ENCODE measurements at places on chromosomes 16 and 17. TPM values are rescaled to one million over a fixed set of nuclear protein-coding genes. Genes with fewer than 3 reads are reported as not detected.

DNA sequence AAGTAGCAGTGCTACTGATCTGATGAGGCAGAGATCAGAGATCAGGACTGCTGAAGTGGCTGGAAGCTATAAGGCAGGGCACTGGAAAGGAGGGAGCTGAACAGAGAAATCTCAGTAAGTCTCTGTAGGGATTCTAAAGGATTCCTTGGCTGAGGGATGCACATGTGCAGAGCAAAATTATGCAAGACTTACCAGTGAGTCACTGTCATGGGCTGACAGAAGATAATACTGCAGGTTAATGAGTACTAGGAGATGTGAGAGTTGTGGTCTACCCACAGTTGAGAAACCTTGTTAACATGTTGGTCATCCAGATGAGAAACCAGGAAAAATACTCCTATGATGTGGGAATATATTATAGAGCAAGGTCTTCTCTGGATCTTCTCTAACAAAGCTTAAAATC, 378.1 kb downstream of the HAPSTR1 start:
- no peak for DNase-seq

DNA sequence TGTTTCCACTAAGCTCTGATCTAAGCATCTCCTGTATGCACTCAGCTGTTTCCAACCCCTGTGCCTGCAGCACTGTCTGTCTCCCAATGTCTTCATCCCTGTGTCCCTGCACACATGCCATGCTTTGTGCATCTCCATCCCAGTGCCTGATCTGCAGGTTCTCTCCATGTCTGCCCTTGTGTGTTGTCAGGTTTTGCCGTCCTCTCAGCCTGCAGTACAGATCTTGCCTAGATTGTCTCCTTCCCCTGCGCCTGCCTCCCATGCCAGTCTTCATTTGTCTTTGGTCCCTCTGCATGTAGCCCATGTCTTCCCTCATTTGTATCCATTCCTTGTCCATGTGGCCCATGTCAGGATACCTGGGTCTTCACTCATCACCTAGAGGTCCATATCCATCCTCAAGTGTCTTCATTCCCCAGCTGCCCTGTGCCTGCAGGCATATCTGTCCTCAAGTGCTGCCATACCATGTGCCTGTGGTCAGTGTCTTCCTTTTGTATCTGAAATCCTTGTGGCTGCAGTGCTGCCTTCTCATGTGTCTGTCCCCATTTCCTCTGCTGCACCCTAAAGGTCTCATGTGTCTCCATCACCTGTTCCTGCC, 71.5 kb downstream of the TNFRSF13B start:
- DNase-seq, result peak; percentile 21

DNA sequence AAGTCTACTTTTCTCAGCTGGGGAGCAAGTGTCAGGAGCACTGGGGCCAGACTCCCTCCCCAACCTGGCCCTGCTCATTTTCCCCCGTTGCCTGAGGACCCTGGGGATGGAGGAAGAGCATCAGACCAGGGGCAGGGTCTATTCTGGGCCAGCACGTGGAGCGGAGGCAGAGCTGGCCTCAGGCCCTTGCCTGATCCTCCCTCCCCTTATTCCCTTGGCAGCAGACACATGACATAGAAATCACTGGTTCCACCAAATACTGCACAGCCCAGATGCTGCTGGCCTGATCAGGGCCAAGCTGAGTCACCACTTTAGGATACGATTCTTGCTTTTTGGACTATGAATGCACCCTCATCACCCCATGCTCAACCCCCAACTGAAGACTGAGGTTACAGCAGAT, 15.8 kb upstream of the AGRP start:
- no peak for DNase-seq

GRCh38 chr16:5551909-5552308, 454.3 kb upstream of the EEF2KMT start:
- DNase-seq, result no peak

- DNase-seq, result no peak
Observed at GRCh38 chr17:2063261-2064146, 8.6 kb downstream of the HIC1 start.

- no peak for DNase-seq
Observed at GRCh38 chr16:28617874-28618273, 8.0 kb upstream of the SULT1A1 start.

DNA sequence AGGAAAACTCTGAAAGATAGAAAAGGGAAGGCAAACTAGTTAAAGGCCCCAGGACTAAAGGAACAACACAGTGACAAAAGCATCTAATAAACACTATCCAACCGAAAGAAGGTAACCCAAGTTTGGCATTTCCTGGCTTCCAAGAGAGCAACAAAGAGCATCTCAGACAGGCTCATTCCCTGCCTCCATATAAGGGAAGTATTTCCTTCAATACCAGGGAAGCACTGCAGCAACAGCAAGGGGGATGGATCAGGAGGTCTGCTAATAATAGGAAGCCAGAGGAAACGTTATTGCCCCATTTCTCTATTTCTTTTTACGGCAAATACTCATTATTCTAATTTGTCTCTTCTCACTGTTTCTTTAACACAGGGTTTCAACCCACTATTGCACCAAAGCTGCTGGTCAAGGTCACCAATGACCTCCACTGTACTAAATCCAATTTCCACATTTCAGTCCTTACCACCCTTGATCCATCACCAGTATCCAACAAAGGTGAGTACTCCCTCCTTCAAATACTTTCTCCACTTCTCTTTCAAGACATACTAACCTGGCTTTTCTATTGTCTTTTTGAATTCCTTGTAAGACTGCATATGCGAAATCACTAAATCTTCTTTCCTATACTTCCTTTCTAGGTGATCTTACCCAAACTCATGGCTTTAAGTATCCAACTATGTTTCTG, 86.1 kb downstream of the KANSL1 start:
- no peak for DNase-seq

- DNase-seq, result peak; percentile 21
Observed at GRCh38 chr17:27669136-27669535, 38.1 kb downstream of the LGALS9 start.

DNA sequence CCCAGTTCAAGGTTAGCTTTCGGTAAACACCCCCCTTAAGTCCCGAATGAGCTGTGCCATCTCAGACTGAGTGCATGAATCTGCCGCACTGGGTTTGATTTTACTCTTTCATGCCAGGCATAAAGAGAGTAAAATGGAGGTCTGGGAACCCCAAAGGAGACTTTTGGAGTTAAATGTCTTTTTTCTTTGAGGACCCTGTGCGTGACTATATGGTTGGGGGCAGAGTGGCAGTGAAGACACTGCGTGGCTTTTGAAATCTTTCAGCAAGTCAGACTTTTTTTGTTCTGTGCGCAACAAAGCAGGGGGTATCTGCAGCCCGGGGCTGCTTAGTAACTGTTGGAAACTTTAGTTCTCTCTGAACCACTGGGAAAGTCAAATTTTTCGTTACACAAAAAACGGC, 392.9 kb upstream of the SALL1 start:
- no peak for DNase-seq

DNA sequence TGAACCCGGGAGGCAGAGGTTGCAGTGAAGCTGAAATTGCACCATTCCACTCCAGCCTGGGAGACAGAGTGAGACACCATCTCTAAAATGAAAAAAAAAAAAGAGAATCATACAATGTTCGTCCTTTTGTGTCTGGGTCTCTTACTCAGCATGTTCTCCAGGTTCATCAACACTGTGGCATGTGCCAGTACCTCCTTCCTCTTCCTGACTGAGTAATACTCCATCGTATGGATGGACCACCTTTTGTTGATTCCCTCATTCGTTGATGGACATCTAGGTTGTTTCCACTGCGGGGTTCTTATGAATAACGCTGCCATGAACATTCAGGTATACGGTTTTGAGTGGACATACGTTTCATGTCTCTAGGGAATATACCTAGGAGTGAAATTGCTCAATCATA, 4.1 kb upstream of the HS3ST6 start:
- no peak for DNase-seq

DNA sequence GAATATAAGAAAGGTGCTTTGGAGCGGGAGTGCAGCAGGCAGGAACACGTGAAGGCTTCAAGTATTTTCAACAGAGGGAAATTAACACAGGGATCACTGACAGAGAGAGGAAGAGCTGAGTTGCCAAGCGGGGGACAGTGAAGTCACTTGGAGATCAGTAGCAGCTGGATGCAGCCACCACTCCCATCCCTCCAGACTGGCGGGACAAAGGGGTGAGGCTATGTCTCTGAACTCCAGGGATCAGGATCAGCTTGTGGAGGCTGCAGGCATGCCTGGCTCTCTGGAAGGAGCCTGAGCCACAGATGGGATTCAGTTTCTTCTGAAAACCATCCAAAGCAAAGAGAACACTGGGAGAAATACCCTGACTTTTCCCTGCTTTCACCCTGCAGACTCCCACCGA, 113.7 kb upstream of the IRX3 start:
- DNase-seq, result no peak

The APOH gene
- not detected for total RNA-seq

The MFSD6L gene
- 2.1 TPM for total RNA-seq

The CDYL2 gene
- total RNA-seq, result 5.4 TPM

The CD300H gene
- not detected for total RNA-seq

The CTRL gene
- 3.3 TPM for total RNA-seq

The GP2 gene
- total RNA-seq, result not detected

The ZNF18 gene
- total RNA-seq, result 6.8 TPM

The SOX8 gene
- 8.9 TPM for total RNA-seq
